HT-29 (cell line): ENCODE measurements at places on chromosomes 3 and 15. TPM values are rescaled to one million over a fixed set of nuclear protein-coding genes. Genes with fewer than 3 reads are reported as not detected.

DNA sequence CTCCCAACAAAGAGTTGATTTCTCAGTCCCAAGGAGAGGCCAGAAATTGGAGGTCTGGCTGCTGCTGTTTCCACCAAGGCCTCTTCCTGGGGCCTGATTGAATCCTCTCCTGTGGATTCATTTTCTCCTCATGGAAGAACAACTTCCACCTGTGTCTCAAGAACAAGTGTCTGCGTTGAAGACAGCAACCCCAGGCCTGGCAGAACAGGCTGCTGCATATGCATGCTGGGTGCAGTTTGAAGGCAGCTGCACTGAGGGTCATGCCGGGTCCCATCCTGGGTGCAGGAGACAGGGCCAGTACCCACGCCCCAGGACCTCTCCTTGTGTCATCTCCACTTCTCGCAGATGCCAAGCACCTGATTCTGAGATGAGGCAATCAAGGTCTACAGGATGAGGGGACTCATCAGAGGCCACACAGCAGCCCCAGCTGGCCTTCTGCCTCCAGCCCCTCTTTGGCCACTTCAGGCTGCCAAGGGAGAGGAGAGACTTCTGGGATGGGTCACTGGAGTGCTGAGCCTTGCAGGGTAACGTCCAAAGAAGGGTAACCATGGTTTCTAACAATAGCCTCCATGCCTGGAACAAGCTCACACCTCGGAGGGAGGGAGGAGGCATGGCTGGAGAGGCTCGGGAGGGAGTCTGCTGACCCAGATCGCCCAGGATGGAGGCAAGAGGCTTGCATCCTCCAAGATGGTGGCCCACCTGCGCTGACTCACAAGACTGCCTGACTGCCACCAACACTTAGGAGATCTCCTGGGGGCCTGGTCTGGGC is 30.0 kb downstream of the HCN4 start:
- no peak for DNase-seq

- no peak for DNase-seq
These were observed 557.4 kb upstream of the ARPP21 start for GRCh38 chr3:35081899-35082298.

- DNase-seq = peak; percentile 63
These were observed 677 bp downstream of the POLQ start for GRCh38 chr3:121545049-121545573.

DNA sequence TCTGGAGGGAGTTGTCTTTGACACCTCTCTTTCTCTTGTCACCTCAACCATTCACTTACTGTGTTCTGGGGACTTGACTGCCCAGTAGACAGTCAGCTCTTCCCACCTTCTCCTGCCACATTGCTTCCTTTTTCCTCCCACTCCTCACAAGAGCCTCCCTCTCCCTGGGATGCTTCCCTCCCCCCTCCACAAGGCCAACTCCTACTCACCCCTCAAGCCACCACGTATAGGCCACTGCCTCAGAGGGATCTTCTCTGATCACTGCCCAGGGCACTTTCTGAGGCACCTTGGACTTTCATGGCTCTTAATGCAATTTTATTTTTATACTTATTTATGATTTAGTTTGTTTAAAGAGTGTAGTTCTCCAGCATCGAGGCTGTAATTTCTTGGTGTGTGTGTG is 23.2 kb downstream of the THSD4 start:
- DNase-seq = no peak

GRCh38 chr3:107969525-107969924 is 121.3 kb downstream of the CD47 start:
- no peak for DNase-seq

DNA sequence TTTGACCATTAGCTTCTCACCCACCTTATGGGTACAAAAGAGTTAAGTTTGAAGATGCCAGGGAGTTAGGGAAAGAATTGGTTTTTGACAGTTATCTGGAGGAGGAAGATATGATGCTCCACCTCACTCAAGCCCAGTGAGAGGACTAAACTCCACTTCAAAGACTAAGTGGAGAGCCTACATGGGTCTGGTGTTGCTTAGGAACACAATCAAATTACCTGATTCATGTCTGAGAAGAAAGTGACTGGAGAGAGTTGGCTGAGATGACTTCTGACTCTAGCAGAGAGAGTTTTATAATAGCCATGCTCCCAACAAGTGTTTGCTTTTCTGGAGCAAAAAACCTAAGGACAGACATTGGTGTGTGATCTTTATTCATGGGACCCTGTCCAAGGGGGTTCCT is 43.3 kb downstream of the SUCNR1 start:
- DNase-seq = no peak

- no peak for DNase-seq
These were observed 2.3 kb upstream of the SACM1L start for GRCh38 chr3:45686850-45687249.

GRCh38 chr15:66170716-66171115 is 82.8 kb downstream of the MEGF11 start:
- no peak for DNase-seq

- DNase-seq = no peak
These were observed 103.9 kb downstream of the TMEM266 start for GRCh38 chr15:76163457-76164295.

DNA sequence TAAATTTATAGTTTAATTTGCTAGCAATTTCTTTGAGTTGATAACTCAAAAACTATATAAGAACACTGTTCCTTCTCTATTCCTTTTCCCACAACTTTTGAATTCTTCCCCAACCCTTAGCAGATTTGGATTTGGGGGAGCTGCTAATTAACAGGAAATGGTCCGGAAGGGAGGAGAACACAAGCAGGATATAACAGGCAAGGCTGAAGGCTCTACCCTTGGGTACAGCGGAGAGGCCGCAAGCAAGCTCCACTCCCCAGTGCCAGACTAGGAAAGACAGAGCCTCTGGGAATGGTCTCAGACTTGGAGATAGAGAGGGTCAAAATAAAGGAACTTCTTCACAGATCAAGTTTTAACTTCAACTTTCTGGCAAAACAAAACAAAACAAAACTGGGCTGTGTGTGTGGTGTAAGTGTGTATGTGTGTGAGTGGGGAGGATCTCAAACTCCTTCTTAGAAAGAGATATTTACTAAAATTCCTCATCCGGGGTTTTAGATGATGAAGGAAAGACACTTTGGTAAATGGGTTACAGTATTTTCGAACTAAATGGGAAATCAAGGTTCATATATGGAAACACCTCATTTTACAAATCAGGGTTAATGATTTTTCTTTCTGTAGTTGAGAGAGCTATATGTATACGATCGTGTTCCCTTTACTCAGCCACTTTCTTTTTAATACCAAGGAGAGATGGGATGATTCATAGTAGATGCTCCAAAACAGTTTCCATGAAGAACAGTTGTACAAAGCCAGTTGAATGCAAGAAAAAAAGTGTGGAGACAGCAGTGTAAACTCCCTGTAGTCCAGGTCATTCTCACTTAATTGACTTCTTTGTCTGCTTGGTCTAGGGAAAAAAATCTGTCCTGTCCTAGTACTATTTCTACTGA is 161.1 kb downstream of the TP63 start:
- DNase-seq = no peak

DNA sequence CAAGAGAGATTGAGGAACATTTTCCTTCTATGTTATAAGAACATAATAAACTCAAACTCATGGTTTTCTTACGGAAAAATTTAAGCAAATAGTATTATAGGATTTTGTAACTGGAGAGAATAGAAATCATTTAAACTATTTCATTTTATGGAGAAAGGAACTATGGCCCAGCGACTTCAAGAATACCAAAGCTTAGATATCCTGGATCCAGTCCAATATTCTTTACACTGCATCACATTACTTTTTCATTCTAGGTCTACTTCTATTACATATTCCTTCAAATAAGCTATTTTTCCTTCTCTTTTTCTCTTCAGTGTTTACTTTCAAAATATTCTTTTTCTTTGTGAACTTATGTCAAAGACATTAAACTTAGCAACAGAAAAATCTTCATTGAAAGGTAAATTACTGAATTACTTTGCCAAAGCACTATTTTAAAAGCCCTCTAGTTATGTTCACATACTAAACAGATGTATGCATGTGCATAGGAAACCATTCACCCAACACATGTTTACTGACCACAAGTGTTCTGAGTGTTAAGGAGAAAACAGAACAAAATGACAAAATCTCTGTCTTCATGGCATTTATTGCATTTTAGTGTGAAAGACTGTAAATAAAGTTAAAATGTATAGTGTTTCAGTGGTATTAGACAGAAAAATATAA is 20.4 kb downstream of the KPNA4 start:
- DNase-seq = no peak

The CLDN18 gene
- 0.05 TPM in 1 of 2 replicates, not detected in the other for total RNA-seq

The LINGO1 gene
- total RNA-seq = 0.16 and 0.31 TPM in 2 replicates

The PRR20G gene
- total RNA-seq = not detected in 2 replicates

The ISLR gene
- total RNA-seq = not detected in 2 replicates

The SNUPN gene
- 27.2 and 30.6 TPM in 2 replicates for total RNA-seq

The CGGBP1 gene
- total RNA-seq = 3.3 and 3.6 TPM in 2 replicates

The CDHR4 gene
- total RNA-seq = 0.15 and 0.34 TPM in 2 replicates

The CFAP161 gene
- total RNA-seq = 2.0 TPM in 1 of 2 replicates, not detected in the other

The KCNMB2 gene
- total RNA-seq = 0.03 TPM in 1 of 2 replicates, not detected in the other

The GABRR3 gene
- total RNA-seq = not detected in 2 replicates
